ENCODE measurements at places on chromosomes 2 and 18.
A peak's percentile ranks its signal among the peaks of the same experiment; 100 is the strongest.

DNA sequence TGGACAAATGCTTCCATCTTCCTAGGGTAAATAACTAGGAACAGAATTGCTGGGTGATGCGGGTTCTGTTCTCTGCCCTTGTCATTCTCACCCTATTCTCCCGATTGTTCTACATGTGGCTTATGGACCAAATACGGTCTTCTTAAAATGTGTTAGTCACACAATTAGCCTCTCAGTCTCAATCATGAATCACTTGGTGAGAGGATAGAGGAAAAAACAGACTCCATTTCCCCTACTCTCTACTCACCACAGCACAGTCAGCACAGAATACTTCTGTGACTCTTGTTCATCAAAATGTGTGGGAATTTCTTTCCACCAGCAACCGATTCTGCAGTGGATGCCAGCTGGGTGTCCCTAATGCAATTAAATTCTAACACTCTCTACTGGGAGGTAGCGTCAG is 125.2 kb downstream of the SH3BP4 start:
- no peak for ATAC-seq

- no peak for ATAC-seq
Observed at GRCh38 chr2:159073256-159073655, 104.8 kb downstream of the TANC1 start.

DNA sequence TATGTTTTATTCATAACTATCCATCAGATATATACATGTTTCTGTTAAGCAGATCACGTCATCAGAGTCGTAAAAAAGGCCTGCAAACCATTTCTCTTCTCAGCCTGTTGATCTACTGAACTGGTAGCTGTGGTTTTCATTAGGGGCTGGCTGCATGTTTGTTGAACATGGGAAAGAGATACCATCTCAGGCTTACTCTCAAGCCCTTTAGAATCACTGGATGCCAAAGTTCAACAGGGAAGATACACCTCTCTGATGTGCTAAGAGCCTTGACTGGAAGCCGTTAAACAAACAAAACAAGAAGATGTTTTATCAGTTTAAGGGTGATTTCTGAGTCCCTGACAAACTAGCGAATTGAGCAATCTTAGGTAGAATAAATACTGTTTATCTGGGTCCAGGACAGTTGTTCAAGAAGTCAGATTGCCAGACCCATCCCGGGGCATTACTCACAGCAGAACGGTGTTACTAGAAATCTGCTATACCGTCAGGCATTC is 94.5 kb upstream of the LMAN1 start:
- ATAC-seq = no peak

GRCh38 chr2:43429369-43429768 is 166.5 kb downstream of the THADA start:
- ATAC-seq = no peak

- ATAC-seq = no peak
Observed at GRCh38 chr18:35804377-35804776, 168.1 kb upstream of the RMP24 start.

GRCh38 chr18:6607343-6607742 is 122.2 kb upstream of the ARHGAP28 start:
- ATAC-seq = no peak

DNA sequence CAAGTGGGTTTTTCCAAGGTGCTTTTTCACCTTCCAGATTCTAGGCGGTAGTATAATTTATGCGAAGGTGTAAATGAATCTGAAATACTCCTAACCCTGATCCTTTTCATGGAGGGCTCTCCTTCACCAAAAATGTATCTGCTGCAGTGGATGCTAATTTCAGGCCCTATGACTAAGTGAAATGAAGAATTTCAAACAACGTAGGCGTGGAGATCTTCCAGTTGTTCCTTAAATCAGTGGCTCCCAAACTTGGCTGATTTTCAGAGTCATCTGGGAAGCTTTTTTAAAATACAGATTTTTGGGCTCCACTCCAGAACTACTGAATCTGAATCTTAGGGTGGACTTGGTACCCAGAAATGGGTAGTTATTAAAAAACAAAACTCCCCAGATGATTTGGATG is 5.5 kb downstream of the GCKR start:
- ATAC-seq = no peak

- ATAC-seq = peak; percentile 92
Observed at GRCh38 chr2:62038975-62039771, 133.7 kb downstream of the COMMD1 start.

GRCh38 chr2:19845323-19845920 is 56.4 kb downstream of the TTC32 start:
- ATAC-seq = no peak

- ATAC-seq = no peak
Observed at GRCh38 chr2:207251022-207251421, 85.3 kb upstream of the KLF7 start.

DNA sequence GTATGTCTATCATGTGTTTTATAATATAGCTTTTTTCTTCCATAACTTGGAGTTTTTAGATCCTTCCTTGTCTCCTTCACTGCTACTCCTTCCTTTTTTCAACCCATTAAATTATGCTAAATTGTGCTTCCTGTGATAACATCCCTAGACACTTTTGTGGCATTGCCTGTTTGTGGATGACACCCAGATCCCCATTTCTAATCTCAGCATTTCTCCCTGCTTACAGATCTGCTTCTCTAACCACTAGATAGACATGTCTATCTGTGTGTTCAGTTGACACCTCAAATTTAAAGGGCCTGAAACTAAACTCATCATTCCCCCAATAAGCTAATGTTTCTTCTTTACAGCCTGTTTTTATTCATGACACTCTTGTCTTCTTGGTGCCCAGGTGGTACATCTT is 244.8 kb downstream of the BABAM2 start:
- ATAC-seq = no peak

- ATAC-seq = no peak
Observed at GRCh38 chr18:55491616-55492015, 96.4 kb downstream of the TCF4 start.

GRCh38 chr2:66346231-66346664 is 88.7 kb upstream of the MEIS1 start:
- no peak for ATAC-seq

GRCh38 chr2:215521031-215521430 is 85.2 kb upstream of the FN1 start:
- no peak for ATAC-seq

- ATAC-seq = no peak
Observed at GRCh38 chr2:218732761-218733158, 22.1 kb downstream of the TTLL4 start.

GRCh38 chr2:156189143-156189542 is 143.4 kb downstream of the NR4A2 start:
- ATAC-seq = no peak

GRCh38 chr2:193885419-193885818 is 1690.7 kb upstream of the TMEFF2 start:
- ATAC-seq = peak; percentile 25

GRCh38 chr2:232293191-232293590 is 85.4 kb upstream of the ALPP start:
- ATAC-seq = no peak

DNA sequence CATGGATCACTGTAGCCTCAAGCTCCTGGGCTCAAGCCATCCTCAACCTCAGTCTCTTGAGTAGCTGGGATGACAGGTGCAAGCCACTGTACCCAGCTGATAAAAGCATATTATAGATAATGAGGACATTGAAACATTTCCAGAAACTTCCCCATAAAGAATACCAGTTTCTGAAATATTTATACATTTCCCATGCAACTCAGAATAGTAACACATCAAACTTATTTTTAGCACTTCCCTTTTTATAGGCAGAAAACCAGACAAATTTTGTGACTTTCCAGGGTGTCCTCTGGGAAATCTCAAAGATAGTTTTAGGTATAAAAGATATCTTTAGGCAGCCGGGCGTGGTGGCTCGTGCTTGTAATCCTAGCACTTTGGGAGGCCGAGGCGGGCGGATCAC is 25.1 kb upstream of the DPYSL5 start:
- ATAC-seq = no peak

- ATAC-seq = no peak
Observed at GRCh38 chr2:72124376-72124775, 23.3 kb downstream of the CYP26B1 start.

DNA sequence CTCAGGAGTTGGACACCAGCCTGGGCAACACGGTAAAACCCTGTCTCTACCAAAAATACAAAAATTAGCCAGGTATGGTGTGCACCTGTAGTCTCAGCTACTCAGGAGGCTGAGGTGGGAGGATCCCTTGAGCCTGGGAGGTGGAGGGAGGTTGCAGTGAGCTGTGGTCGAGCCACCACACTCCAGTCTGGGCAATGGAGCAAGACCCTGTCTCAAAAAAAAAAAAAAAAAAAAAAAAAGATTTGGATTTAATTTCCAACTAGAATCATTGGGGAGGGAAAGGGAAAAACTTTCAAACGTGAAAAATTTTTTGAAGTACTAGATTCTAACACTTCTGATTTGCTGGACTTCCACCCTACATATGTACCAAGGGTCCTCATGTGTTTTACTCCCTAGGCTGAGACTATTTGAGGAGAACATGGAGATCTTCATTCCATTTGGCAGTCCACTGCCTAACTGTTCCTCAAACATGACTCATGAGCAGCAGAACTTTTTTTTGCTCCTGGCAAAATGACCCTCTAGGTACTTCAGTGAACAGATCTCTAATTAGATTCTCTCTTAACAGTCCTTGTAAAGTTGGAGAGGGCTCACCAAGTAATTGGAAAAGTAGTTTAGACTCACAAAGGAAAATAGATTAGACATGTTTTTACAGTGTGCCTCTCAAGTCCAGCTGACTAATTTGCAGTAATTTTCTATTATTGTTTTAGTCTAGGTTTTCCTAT is 267.6 kb downstream of the METTL4 start:
- no peak for ATAC-seq

DNA sequence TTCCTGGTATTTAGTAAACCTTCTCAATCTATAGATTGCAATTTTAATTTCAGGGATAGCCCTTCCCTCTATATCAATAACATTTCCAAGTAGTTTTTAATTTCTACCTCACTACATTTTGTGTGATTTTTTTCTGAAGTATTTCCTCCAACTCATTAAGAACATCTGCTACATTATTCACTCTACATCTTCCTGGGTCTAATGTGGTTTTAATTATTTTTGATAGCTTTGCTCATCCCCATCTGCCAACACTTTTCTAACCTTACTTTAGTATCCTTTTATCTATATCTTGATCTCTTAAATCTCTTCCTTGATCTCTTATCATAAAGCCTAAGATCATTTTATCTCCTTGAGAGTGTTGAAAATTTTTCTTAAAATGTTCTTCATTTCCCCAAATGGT is 278.3 kb upstream of the CYP26B1 start:
- ATAC-seq = no peak

GRCh38 chr18:64100116-64100922 is 48.6 kb downstream of the LINC00305 start:
- no peak for ATAC-seq

Data from activated CD4-positive, CD25-positive, alpha-beta regulatory T cell treated with anti-CD3 and anti-CD28 coated beads, Interleukin-2, amount 50 U/mL, for 24 hours (primary cell).